Astrocyte (in vitro differentiated cells and primary cell): ENCODE measurements at places on chromosomes 4 and X. TPM values are rescaled to one million over a fixed set of nuclear protein-coding genes. Genes with fewer than 3 reads are reported as not detected.

The HMX1 gene
- 0.25 TPM in 1 of 2 replicates, not detected in the other for total RNA-seq

The CT45A5 gene
- not detected in 2 replicates for total RNA-seq

The SORBS2 gene
- 96.1 and 97.4 TPM in 2 replicates for total RNA-seq

The ZNF157 gene
- 0.17 and 0.54 TPM in 2 replicates for total RNA-seq

DNA sequence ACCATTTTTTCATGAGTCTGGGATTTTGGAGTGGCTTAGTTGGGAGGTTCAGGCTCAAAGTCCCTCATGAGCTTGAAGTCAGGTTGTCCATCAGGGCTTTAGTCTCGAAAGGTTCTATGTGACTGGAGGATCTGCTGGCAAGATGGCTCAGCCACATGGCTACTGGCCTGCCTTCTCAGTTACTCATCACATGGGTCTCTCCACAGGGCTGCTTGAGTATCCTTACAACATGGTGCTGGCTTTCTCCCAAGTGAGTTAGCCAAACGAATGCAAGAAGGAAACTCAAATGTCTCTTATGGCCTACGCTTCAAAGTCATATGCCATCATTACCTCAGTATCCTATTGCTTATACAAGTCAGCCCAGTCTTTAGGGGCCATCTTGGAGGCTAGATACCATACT lies 106.3 kb upstream of the VCX3B start:
- no peaks in the 10 kb centered on the region for H3K27me3 ChIP-seq
- H3K36me3 ChIP-seq = no peaks in the 10 kb centered on the region
- no peak overlapping the region for H3K27ac ChIP-seq
- DNase-seq = no peak

GRCh38 chr4:108113229-108113628 lies 55.5 kb downstream of the LEF1 start:
- no peak overlapping the region for H3K27ac ChIP-seq
- H3K27me3 ChIP-seq = no peaks in the 10 kb centered on the region
- H3K36me3 ChIP-seq = no peaks in the 10 kb centered on the region
- H3K4me1 ChIP-seq = peaks cover 4% of the 10 kb centered on the region
- DNase-seq = no peak
- no peak overlapping the region for H3K4me3 ChIP-seq

GRCh38 chr4:153479101-153479500 lies 12.9 kb downstream of the TMEM131L start:
- H3K36me3 ChIP-seq = no peaks in the 10 kb centered on the region
- no peak for DNase-seq
- no peak overlapping the region for H3K27ac ChIP-seq
- H3K4me3 ChIP-seq = no peak overlapping the region
- no peaks in the 10 kb centered on the region for H3K27me3 ChIP-seq

DNA sequence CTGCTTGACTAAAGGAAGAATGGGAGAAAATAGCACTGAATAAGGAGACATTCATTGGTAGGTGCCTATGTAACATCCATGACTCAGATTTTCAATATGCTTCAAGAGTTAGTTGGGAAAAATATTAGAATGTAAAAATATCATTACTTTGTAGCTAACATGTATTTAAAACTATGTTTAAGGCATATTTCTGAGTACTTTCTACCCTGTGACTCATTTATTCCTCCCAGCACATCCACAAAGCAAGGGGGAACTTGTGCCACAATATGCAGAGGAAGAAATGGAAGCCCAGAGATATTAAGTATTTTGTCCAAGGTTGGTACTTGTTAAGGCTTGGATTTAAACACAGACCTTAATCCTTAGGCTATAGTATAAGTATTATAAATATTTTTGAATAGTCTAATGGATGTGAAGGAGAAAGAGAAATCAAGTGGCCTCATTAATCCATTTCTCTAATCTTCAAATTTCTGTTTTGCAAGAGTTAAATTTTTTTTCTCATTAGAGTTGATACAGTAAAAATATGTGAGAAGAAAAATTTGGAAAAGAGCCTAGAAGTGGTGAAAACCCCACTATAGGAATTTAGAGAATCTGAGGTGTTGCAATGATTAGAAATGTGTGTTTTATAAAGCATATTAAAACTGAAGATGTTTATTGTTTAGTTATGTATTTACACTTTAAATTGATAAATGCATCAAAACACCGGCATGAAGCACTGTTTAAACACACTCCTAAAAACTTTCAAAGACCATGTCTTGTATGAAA lies 149.3 kb upstream of the GYPA start:
- peak; percentile 51 for DNase-seq
- H3K4me3 ChIP-seq = no peak overlapping the region
- H3K27me3 ChIP-seq = no peaks in the 10 kb centered on the region
- H3K36me3 ChIP-seq = no peaks in the 10 kb centered on the region
- no peaks in the 10 kb centered on the region for H3K4me1 ChIP-seq

DNA sequence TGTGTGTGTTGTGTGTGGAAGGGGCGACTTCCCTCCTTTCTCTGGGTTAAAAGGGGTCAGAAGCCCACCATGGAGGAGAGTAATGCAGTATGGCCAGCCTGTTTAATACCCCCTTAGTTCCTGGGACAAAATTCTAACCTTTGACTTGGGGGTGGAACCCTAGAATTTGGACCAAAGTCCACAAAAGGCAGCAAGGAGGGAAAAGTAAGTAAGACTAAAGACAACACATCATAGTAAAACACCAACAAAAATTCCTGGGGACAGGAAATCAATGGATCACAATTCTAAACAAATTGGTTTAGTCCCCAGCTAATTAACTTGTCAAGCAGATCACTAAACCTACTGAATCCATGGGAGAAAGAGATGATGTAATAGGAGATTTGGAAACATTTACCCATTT lies 3.1 kb downstream of the AMOT start:
- H3K4me3 ChIP-seq = no peak overlapping the region
- peaks cover 10% of the 10 kb centered on the region for H3K4me1 ChIP-seq
- H3K27ac ChIP-seq = no peak overlapping the region
- no peaks in the 10 kb centered on the region for H3K27me3 ChIP-seq
- no peak for DNase-seq

GRCh38 chr4:41058426-41058825 lies 155.9 kb downstream of the APBB2 start:
- peak; percentile 74 for DNase-seq
- H3K36me3 ChIP-seq = peaks cover 3% of the 10 kb centered on the region
- H3K4me1 ChIP-seq = peaks cover 15% of the 10 kb centered on the region
- H3K4me3 ChIP-seq = no peak overlapping the region

DNA sequence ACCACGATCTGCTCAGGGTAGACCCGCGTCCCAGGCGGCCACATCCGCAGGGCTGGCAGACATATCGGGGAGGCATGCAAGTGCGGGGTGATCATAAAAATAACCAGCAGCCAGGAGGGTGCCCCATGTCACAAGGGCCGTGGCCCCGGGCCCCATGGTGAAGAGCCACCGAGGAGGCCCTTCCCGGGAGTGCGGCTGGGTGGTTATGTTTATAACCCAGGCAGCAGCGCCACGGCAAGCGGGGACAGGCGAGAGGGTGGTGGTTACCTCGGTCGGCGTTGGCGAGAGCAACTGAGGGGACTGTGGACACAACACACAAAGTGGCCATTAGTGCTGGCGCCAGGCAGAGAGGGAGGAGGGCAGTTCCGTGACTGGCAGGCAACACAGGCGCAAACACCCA lies 92.7 kb upstream of the AFAP1 start:
- H3K4me1 ChIP-seq = peaks cover 12% of the 10 kb centered on the region
- DNase-seq = no peak
- no peak overlapping the region for H3K4me3 ChIP-seq
- H3K36me3 ChIP-seq = no peaks in the 10 kb centered on the region
- H3K27me3 ChIP-seq = peaks cover 35% of the 10 kb centered on the region

DNA sequence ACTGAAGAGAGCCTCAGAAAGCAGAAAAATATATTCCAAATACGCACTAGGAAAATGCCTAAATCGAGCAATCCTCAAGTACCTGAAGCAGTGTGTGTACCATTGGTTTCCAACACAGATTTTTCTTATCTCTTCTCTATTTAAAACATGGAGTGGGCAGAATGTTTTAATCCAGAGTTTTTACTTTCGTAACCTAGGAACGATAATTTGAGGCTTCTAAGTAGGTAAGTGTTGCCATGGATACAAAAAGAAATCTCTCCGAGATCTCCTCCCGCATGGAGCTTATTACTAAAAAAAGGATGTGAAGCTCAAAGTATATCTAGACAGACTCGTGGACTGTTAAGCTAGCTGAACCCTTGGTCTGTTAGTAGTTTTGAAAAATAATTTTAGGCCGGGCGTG lies 23.0 kb upstream of the OTUD4 start:
- H3K27me3 ChIP-seq = no peaks in the 10 kb centered on the region
- no peaks in the 10 kb centered on the region for H3K4me1 ChIP-seq
- no peak for DNase-seq
- no peaks in the 10 kb centered on the region for H3K36me3 ChIP-seq

DNA sequence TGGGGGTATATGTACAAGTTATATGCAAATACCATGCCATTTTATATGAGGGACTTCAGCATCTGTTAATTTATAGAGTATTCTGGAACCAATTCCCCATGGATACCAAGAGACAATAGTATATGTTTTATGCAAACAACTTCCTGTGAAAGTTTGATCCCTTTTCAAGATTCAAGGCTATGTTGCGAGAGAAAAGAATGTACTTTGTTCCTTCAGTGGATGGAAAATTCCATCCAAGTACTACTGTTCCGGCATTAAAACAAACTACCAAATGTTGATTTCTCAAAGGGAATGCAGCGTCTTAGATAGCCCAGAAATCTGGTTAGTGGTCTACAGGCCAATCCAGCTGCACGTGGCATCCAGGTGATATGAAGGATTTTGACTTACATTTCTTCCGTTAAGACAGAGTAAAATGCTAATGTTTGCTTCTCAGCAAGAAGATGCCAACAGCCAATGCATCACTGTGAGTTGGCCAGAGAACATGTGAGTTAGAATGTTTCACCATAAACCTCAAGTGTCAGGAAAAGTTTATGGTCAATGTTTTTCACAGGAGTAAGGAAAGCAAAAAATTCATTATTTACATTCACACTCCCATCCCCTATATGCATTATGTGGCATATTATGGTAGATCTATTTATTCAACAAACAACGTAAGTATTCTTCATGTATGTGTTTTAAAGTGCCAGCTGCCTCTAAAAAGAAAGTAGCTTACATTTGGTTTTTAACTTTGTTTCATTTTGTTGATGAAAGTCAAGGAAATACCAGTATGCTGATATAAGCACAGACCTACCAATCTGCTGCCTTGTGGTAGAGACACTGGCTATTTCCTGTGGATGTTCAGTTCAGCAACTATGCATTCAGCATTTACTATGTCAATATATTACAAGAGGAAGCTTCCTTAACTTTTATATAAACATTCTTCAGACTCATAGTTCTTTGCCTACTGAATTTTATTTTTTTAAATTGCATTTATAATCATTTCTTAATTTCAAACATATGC lies 44.4 kb downstream of the METTL14 start:
- peaks cover 77% of the 10 kb centered on the region for H3K36me3 ChIP-seq
- no peaks in the 10 kb centered on the region for H3K27me3 ChIP-seq
- peak overlapping the region; percentile 6 for H3K4me3 ChIP-seq
- H3K27ac ChIP-seq = peak overlapping the region; percentile 52

DNA sequence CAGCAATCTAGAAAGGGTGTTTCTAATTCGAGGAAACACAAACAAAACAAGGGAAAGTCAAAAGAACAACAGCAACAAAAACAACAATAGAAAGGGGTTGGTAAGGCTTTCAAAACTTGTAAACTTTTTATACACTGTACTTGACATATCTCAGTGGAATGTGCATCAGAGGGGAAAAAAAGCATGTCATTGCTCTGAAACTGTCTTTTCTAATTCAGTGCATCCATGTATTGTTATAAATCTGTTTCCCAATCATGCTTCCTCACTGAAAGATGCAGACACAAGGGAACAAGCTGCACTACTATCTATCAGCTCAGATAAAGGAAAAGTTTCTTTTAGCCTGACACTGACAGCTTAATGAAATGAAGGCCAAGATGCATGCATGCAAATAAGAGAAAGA lies 44.2 kb upstream of the PCDH18 start:
- no peak for DNase-seq
- no peaks in the 10 kb centered on the region for H3K36me3 ChIP-seq
- H3K27ac ChIP-seq = no peak overlapping the region
- no peak overlapping the region for H3K4me3 ChIP-seq

GRCh38 chr4:20684852-20685763 lies 15.2 kb upstream of the PACRGL start:
- no peaks in the 10 kb centered on the region for H3K4me1 ChIP-seq
- no peak overlapping the region for H3K4me3 ChIP-seq
- no peak overlapping the region for H3K27ac ChIP-seq
- H3K36me3 ChIP-seq = no peaks in the 10 kb centered on the region
- no peak for DNase-seq

GRCh38 chr4:31160146-31160545 lies 440.0 kb downstream of the PCDH7 start:
- H3K36me3 ChIP-seq = no peaks in the 10 kb centered on the region
- no peak overlapping the region for H3K27ac ChIP-seq
- H3K4me3 ChIP-seq = no peak overlapping the region
- DNase-seq = peak; percentile 22

- H3K36me3 ChIP-seq = no peaks in the 10 kb centered on the region
- no peak overlapping the region for H3K4me3 ChIP-seq
These were observed 24.9 kb downstream of the LHFPL1 start for GRCh38 chrX:112654871-112655270.

DNA sequence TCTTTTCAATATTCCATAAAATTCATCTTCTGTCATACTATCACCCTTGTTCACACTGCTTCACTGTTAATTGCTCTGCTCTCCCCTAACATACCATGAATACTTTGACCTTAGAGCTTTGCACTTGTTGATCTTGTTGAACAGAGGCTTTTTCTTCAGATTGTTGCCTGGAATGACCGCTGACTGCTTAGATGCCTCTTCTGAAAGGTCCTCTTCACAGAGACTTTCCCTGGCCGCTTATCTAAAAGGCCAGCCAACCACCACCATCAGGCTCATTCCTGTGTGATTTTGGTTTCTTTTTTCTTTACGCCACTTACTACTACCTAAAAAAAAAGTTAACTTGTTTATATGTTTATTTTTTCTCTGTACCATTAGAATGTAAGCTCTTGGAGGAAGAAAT lies 667.7 kb downstream of the STPG2 start:
- no peaks in the 10 kb centered on the region for H3K36me3 ChIP-seq
- H3K4me1 ChIP-seq = no peaks in the 10 kb centered on the region
- H3K4me3 ChIP-seq = no peak overlapping the region
- H3K27me3 ChIP-seq = no peaks in the 10 kb centered on the region
